ENCODE measurements at places on chromosomes 5 and 9.

DNA sequence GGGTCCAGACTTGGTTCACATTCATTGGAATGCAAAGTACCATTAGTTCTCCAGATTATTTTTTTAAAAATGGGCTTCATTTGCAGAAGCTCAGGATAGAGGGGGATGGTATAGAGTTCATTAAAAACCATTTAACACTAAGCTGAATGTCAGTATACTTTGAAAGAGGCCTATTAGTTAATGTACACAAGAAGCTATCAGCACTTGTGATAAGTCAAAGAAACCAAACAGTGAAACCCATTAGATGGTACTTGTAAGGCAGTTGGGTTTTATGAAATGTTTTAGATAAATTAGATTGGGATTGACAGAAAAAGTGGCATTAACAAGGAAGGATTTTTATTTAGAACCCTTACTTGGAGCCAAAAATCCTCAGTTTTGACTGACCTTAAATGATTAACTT, 229.2 kb upstream of the MPDZ start:
- DNase-seq = no peak

GRCh38 chr9:121987314-121987713, 105.8 kb downstream of the TTLL11 start:
- no peak for DNase-seq

- no peak for DNase-seq
These were observed 17.0 kb upstream of the TSSK1B start for GRCh38 chr5:113451797-113452196.

- DNase-seq = no peak
These were observed 499.4 kb downstream of the ELAVL2 start for GRCh38 chr9:23326597-23326996.

- DNase-seq = no peak
These were observed 356.7 kb downstream of the NDUFS4 start for GRCh38 chr5:53917095-53917494.

GRCh38 chr9:122087406-122088200, 5.5 kb downstream of the TTLL11 start:
- DNase-seq = no peak

- DNase-seq = no peak
These were observed at the start of gene ADAMTS13 for GRCh38 chr9:133421615-133422542. Gene ADAMTS13, plus strand, starts transcription at chr9:133422367. Its CDS starts 77 bp downstream, at chr9:133422444.

DNA sequence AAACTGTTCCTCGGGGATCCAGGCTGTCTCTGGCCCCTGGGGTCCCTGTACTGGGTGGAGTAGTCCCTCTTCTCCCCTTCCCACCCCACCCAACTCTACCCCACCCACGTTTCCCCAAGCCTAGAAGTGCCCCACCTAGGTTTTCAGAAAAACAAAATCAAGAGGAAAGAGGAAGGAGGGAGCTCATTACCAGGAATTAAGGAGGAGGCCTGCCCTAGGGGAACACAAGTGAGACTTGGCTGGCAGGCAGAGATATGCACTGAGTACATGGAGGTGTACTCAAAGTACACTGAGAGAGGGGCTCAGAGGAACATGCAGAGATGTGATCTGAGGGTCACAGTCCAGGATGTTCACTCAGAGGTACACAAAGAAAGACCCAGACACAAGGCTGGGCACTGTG, 10.2 kb downstream of the AQP3 start:
- no peak for DNase-seq

DNA sequence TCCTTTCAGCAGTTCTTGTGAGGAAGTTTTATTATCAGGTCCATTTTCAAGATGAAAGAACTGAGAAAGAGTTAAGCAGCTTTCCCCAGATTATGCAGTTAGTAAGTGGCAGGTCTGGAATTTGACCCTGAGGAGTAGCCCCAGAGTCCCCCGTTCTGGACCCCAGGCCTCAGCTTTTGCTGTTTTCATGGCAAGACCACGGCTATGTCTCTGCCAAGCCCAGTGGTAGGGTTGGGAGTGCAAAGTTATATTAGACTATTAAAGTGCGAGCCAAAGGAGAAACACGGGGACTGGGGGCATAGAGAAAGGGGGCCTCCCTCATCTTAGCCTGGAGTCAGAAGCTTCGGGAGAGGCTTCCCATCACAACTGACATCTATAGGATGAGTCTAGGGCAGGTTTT, 19.3 kb upstream of the ORM1 start:
- DNase-seq = no peak

DNA sequence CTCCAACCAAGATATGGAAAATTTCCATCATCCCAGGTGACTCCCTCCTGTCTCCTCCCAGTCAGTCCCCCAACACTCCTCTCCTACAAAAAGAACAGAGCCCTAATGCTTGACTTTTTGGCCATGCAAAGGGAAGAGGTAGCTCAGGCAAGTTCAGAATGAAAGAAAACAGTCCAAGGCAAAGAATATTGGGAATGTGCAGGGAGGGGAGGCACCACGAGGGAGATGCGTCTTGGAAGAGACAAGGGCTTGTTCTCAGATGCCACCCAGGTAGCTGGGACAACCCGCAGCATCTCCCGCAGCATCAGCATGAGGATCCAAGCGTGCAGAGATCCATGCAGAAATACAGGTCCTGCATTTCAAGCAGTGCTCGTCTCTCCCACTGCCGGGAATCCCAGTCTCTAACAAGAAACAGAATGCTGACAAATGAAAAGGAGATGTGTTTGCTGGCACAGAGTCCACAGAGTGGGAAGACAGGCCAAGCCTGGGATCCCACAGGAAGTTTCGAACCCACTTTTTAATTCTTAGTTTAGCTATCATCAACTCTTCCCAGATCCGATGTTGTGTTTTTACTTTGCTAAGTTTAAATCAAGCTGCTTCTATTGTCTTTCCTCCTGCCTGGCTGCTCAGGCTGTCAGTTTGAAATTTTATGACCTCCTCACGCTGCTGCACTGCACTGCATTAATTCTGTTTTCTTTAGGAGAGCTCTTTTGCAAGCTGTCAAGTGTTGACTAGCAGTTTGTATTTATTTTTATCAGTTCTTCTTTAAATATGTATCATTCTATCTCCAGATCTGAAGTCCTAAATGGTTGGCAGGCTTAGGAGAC, 86.8 kb upstream of the OSMR start:
- no peak for DNase-seq

All from stimulated activated CD4-positive, alpha-beta T cell treated with anti-CD3 and anti-CD28 coated beads, Interleukin-12 subunit alpha, Interleukin-12 subunit beta, amount 100 ng/mL, for 4 hours (primary cell).